Activated CD8-positive, alpha-beta T cell treated with anti-CD3 and anti-CD28 coated beads for 36 hours (primary cell): ENCODE measurements at places on chromosomes 7 and 10. TPM values are rescaled to one million over a fixed set of nuclear protein-coding genes. Genes with fewer than 3 reads are reported as not detected.

The CCDC3 gene
- not detected for total RNA-seq

The OR2A12 gene
- not detected for total RNA-seq

The NME8 gene
- not detected for total RNA-seq

The ITGA8 gene
- total RNA-seq = not detected

The TUBB8 gene
- not detected for total RNA-seq

The CRYGN gene
- 0.16 TPM for total RNA-seq

The CNNM1 gene
- total RNA-seq = 0.83 TPM

The ACTA2 gene
- total RNA-seq = 13.3 TPM

The WNT8B gene
- 0.47 TPM for total RNA-seq

The ACHE gene
- total RNA-seq = 0.25 TPM

The VAX1 gene
- not detected for total RNA-seq

- no peak for DNase-seq
Observed at GRCh38 chr10:62025901-62026879, 124.7 kb downstream of the ARID5B start.

GRCh38 chr10:111158595-111158994 lies 81.8 kb downstream of the ADRA2A start:
- DNase-seq = no peak

GRCh38 chr7:1041551-1042491 lies 2.5 kb upstream of the GPR146 start:
- peak; percentile 46 for DNase-seq

DNA sequence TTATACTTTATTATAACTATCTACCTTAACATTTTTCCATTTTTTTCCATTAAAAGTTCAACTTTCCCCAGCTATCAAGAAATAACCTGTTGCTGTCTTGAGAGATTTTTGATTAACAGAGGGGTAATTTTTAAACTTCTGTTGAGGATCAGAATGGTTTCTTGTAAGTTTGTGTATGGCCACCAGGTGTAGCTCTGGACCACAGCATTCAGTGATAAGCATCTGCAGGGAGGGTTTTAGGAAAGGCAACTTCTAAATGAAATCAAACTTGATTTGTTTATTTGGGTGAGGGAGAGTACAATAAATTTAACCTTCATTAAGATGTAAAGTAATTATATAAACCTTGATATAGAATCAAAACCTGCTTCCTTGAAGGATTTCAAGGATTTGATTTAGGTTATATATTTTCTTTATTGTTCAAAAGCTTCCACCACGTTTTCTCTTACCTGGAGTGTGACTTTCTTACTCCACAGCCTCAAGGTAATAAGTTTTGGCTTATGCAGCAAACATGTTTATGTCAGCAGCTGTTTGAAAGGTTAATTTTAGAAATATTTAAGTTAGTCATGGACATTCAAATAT lies 153.3 kb downstream of the STK31 start:
- peak; percentile 46 for DNase-seq

- no peak for DNase-seq
Observed at GRCh38 chr10:86666538-86666937, 1.8 kb upstream of the LDB3 start.

- no peak for DNase-seq
Observed at GRCh38 chr7:26782501-26782900, 81.9 kb downstream of the SKAP2 start.

GRCh38 chr7:46003896-46004875 lies 83.1 kb upstream of the IGFBP3 start:
- DNase-seq = no peak

DNA sequence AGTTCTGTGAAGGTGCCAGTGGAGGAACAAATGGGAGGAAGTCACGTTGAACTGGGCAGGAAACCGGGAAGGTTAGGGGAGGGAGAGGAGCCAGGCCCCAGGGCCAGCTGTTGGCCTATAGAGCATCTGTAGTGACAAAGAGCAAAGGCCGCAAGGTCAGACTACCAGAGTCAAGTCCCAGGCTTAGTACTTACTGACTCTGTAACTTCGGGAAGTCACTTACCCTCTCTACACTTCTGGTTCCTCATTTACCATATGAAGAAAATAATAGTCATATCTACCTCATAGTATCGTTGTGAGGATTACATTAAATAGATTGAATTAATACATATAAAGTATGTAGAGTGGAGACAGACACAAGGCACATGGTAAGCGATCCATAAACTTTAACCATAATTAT lies 101.8 kb upstream of the FZD1 start:
- no peak for DNase-seq

GRCh38 chr10:107728807-107729206 lies 564.3 kb upstream of the SORCS1 start:
- no peak for DNase-seq

GRCh38 chr10:6702030-6702429 lies 122.0 kb upstream of the PRKCQ start:
- no peak for DNase-seq

GRCh38 chr7:24685708-24686107 lies 71.6 kb downstream of the GSDME start:
- DNase-seq = no peak

DNA sequence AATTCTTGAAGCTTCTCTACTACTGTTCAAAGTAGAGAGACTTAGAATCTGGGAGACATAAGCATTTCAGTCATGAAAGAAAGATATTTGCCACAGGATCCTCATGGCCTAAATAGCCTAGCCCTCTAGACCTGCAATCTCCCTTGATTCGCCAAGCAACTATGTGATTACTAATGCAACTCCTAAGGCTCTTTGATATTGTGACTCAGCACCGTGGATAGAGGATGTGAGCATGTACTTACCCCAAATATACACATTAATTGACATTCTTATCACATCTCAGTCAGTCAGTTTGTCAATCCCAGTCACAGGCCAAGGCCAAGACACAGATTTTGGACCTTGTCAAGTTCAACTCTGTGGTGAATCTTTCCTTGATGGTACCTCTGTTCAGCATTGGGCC lies 42.6 kb downstream of the GPR37 start:
- DNase-seq = no peak

GRCh38 chr10:71520042-71520441 lies 123.3 kb downstream of the CDH23 start:
- DNase-seq = no peak

DNA sequence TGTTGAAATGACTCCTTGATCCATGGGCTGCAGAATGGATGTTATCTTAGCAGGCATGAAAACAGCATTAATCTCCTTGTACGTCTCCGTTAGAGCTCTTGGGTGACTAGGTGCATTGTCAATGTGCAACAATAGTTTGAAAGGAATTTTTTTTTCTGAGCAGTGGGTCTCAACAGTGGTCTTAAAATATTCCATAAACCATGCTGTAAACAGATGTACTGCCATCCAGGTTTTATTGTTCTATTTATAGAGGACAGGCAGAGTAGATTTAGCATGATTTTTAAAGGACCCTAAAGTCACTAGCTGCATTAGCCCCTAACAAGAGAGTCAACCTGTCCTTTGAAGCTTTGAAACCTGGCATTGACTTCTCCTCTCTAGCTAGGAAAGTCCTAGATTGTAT lies 64.0 kb downstream of the NRF1 start:
- DNase-seq = no peak

GRCh38 chr7:36642010-36642409 lies 82.3 kb downstream of the AOAH start:
- no peak for DNase-seq

DNA sequence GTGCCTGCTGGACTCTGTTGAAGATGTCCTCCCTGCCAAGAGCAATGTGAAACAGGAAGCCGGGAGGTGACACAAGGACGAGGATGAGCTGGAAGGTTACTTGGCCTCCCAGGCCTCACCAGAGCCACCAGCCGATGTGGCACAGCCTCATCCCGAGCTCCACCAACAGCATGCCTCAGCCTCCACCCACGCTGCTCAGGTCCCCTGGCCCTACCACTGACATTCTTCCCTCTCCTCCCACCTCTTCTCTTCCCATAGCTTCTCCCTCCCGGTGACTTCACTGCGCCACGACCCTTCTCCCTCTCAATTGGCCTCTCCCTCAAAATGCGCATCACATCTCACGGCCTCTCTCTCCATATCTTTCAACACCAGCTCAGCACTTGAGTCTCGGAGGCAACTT lies 249.9 kb downstream of the SKAP2 start:
- DNase-seq = no peak

- DNase-seq = peak; percentile 75
Observed at GRCh38 chr10:11863353-11864109, 40.4 kb downstream of the PROSER2 start.

GRCh38 chr7:27925573-27926201 lies 185.7 kb downstream of the TAX1BP1 start:
- DNase-seq = peak; percentile 34

- peak; percentile 16 for DNase-seq
Observed at GRCh38 chr7:151694828-151695580, 175.3 kb upstream of the RHEB start.

- no peak for DNase-seq
Observed at GRCh38 chr10:17751781-17752445, at the start of gene TMEM236. Gene TMEM236 (plus strand): TSS chr10:17752201. CDS start chr10:17752296, 95 bp downstream.

DNA sequence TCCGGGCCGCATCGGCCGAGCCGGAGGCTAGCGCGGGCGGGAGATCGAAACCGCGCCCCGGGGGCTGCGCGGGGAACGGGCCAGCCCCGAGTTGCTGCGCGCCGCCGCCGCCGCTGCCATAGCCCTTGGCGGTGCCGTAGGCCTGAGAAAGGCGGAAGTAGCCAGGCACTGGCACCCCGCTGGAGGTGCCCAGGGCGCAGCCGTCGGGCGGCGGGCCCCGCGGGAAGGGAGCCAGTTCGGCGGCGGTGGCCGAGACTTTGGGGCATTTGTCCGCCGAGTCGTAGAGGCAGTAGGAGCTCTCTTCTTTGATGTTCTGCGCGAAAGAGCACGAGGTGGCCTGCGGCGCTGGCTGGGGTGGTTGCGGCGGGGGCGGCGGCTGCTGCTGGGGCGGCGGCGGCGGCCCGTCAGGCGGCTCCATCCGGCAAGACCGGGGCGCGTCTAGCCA lies 587 bp downstream of the HOXA10 start:
- DNase-seq = no peak

DNA sequence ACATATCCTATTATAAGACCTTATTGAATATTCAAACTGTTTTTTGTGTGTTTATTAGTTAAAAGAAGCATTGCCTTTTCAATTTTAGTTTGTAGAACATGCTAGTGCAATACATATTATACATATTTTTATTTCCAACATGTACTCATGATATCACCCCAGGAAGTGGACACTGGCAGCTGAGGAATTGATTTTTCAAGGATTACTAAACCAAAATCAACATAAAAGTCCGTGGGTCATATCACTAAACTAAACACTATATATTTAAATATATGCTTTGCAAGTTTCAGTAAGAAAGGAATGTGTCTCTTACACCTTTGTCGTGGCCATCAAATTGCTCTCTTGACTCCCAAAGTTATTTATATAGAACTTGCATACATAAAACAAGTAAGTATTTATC lies 185.2 kb downstream of the AGMO start:
- DNase-seq = no peak

DNA sequence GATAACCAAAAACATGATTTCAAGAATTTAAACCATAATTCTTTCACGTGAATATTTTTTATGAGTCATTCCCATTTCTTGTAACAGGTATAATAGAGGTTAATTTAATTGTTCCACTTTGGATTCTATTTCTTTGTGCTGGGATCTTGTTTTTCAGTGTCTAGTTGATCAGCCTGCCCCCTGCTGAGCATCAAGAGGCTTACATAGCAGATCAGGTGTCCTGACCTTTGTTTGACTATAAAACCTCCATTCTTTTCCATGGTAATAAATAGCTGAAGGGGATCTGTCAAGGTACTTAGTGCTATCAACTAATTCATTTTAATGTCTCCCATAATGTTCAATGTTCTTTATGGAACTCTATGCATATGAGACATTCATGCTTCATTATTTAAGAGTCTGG lies 4.9 kb downstream of the COL17A1 start:
- DNase-seq = peak; percentile 33

GRCh38 chr10:104415526-104416165 lies 62.0 kb downstream of the CFAP58 start:
- no peak for DNase-seq
